Activated T-helper 1 cell treated with anti-CD3 and anti-CD28 coated beads, Interleukin-12 subunit alpha, Interleukin-12 subunit beta, Interleukin-2, Interleukin-4 antibody, amounts not matched to agents 30 ng/mL and 10 ng/mL and 1 ng/mL, durations not matched to agents 14 hours and 24 hours and 36 hours (primary cell): ENCODE measurements at places on chromosomes 1 and 21. TPM values are rescaled to one million over a fixed set of nuclear protein-coding genes. Genes with fewer than 3 reads are reported as not detected.

DNA sequence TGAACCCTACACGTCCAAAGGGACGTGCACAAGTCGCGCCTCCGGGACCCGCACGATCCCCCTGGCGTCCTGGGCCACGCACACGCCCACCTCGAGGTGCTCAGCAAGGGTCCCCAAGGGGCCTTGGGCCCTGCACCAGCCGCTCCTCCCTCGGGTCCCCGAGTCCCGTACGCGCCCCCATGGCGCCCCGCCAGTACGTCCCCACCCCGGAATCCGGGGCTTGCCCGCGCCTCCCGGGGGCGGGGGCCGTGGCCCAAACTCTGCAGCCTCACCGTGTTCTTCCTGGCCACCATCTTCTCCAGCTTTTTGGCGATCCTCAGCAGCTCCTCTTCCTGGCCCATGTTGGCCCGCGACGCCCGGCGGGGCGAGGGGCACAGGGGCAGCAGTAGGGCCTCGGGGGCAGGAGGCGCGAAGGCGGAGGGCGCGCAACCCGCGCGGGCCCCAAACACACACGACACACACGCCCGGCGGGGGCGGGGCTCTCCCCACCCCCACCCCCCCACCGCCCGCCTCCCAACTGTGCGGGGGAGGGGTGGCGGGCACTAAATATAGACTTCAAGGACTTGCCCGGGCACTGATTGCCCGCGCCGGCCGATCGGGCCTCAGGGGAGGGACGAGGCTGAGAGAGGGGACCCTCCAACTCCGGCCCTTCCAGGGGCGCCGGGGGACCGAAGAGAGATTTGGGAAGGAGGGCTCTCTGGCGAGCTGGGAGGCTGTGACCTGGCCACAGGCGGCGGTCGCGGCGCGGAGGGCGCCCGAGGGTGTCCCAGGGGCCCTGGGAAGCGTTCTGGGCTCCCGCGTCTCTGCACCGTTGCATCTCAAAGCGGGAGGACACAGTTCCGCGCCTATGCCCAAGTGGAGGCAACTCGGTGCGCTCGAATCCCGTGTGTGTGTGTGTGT is at the start of gene TCEA3:
Gene TCEA3, minus strand, starts transcription at position 456 of the 900 bp plus-strand sequence. Its CDS starts 115 bp downstream, at position 341.
- H3K27me3 ChIP-seq, result peaks cover 41% of the 10 kb centered on the region
- DNase-seq, result no peak
- no peaks in the 10 kb centered on the region for H3K36me3 ChIP-seq

DNA sequence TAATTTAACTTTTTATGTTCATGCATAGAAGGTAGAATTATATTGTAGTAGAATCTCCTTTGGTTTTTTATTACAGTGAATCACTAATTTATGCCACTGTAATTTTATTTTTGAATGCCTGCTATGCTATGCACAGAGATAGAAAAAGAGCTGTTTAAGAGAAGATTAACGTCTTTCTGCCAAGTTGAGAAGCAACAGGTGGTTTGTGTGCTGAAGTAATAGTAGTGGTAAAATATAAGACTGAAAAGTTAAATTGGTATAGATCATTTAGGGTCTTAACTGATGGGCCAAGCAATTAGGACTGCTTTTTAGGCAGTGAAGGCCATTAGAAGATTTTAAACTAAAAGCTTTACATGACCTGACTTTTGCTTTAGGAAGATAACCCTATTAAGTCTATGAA is 115.1 kb downstream of the SYT14 start:
- H3K27me3 ChIP-seq, result peaks cover 10% of the 10 kb centered on the region
- H3K36me3 ChIP-seq, result no peaks in the 10 kb centered on the region
- no peak overlapping the region for H3K4me3 ChIP-seq
- no peak for DNase-seq

DNA sequence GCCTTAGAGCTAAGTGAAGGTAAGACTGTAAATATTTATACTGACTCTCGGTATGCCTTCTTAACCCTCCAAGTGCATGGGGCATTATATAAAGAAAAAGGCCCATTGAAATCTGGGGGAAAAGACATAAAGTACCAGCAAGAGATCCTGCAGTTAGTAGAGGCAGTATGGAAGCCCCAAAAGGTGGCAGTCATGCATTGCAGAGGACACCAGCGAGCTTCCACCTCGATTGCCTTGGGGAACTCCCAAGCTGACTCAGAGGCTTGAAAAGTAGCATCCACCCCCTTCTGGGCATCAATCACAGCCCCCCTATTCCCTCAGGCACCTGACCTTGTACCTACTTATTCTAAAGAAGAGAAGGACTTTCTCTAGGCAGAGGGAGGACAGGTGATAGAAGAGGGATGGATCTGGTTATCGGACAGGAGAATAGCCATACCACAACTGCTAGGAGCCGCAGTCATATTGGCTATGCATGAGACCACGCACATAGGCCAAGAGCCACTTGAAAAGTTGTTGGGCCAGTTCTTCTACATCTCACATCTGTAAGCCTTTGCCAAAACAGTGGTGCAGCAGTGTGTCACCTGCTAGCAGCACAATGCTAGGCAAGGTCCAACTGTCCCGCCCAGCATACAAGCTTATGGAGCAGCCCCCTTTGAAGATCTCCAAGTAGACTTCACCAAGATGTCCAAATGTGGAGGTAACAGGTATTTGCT is 19.4 kb downstream of the PLA2G2F start:
- peaks cover 2% of the 10 kb centered on the region for H3K27me3 ChIP-seq
- H3K4me3 ChIP-seq, result no peak overlapping the region
- H3K4me1 ChIP-seq, result peaks cover 11% of the 10 kb centered on the region
- no peak for DNase-seq
- peaks cover 2% of the 10 kb centered on the region for H3K36me3 ChIP-seq

Gene IKBKE
- 59.8 and 64.9 TPM in 2 replicates for total RNA-seq

DNA sequence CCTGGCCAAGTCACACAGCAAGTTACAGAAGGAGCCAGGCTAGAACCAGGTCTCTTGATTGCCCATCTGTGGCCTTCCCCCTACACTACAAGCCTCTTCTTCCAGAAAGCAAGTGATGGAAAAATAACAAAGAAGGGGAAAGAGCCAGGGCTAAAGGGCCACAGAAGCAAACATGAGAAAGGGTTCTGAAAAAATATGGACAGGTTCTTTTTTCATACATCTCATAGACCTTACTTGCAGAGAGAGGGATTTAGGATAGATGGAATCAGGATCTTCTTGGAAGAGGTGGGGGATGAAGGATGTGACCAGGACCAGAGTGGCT is 3.2 kb downstream of the RHBG start:
- H3K27me3 ChIP-seq, result peaks cover 57% of the 10 kb centered on the region
- no peak overlapping the region for H3K27ac ChIP-seq
- DNase-seq, result no peak
- H3K4me3 ChIP-seq, result no peak overlapping the region

GRCh38 chr1:228793032-228793431 is 57.8 kb downstream of the RHOU start:
- no peak overlapping the region for H3K27ac ChIP-seq
- H3K4me3 ChIP-seq, result no peak overlapping the region
- peaks cover 27% of the 10 kb centered on the region for H3K4me1 ChIP-seq
- peak; percentile 38 for DNase-seq
- H3K27me3 ChIP-seq, result no peaks in the 10 kb centered on the region

Gene ADAMTSL4
- total RNA-seq, result 1.2 and 1.3 TPM in 2 replicates

Gene IGSF3
- 1.7 TPM in 2 replicates for total RNA-seq

- H3K27me3 ChIP-seq, result peaks cover 5% of the 10 kb centered on the region
- DNase-seq, result no peak
- H3K36me3 ChIP-seq, result no peaks in the 10 kb centered on the region
- no peaks in the 10 kb centered on the region for H3K4me1 ChIP-seq
Observed at GRCh38 chr1:22612671-22613571, 23.5 kb upstream of the C1QA start.

DNA sequence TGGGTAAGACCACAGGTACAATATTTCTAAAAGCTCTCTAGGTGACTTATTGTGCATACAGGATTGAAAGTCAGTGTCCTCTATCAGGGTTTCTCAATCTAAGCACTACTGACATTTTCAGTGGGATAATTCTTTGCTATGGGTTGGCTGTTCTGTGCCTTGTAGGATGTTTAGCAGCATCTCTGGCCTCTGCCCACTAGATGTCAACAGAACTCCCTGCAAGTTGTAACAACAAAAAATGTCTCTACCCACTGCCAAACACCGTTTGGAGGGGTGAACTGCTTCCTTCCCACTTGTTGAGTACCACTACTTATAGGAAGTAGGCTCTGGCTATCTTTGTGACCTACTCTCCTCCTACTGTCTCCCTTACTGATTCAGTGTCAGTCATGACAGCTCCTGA is 90.1 kb upstream of the ZRANB2 start:
- H3K27me3 ChIP-seq, result no peaks in the 10 kb centered on the region
- no peak overlapping the region for H3K27ac ChIP-seq
- no peak overlapping the region for H3K4me3 ChIP-seq
- H3K36me3 ChIP-seq, result no peaks in the 10 kb centered on the region

Gene KCTD3
- 4.7 and 5.5 TPM in 2 replicates for total RNA-seq

DNA sequence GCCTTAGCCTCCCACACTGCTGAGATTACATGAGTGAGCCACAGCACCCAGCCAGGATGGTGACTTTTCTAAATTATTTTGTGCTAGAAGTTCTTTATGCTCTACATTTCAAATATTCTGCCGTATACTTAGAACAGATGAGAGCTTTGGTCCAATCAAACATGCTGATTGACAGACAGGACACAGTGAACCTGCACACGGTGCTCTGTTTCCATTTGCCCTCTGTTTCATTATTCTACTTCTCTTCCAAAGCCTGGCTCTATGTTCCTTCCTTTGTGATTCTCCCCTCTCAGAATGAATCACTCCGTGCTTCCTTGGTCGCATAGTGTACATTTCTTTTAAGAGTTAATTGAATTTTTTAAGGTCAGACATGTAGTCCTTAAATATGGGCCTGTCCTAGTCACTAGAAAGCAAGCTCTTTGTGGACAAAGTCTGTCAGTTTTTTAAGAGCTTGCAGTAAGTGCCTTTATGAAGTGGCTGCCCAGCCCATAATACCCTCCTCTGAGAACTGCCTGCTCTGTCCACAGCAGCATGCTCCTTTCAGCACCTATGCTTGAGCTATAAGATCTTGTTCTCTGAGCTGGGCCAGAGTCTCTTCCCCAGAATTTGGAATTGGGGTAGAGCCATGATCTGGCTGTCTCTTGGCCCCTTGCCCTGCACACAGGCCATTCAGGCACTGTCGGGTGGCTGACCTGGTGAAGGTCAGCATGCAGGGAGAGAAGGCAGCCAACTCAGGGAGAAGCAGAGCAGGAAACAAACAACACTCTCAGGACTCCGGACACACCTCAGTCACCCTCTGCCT is 66.8 kb upstream of the SLC44A3 start:
- H3K27ac ChIP-seq, result no peak overlapping the region
- H3K27me3 ChIP-seq, result peaks cover 1% of the 10 kb centered on the region
- peaks cover 9% of the 10 kb centered on the region for H3K4me1 ChIP-seq

DNA sequence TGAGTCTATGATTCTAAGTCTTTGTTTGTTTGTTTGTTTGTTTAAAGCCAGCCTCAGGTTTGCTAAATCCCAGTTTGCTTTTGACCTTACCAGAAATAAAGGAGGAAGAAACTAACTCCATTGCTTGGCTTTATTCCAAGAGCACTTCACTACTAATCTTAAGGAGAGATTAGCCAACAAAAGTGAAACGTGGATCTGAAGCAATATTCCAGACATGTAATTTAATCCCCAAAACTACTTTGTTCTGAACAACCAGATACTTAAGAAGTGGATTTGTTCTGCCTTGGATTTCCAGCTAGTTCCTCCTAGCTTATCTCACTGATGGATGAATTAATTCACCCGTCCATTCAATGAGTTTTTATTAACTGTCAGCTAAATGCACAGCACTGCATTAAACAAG is 15.9 kb upstream of the CEP350 start:
- no peak overlapping the region for H3K4me3 ChIP-seq
- H3K27ac ChIP-seq, result no peak overlapping the region
- DNase-seq, result no peak
- H3K36me3 ChIP-seq, result no peaks in the 10 kb centered on the region

DNA sequence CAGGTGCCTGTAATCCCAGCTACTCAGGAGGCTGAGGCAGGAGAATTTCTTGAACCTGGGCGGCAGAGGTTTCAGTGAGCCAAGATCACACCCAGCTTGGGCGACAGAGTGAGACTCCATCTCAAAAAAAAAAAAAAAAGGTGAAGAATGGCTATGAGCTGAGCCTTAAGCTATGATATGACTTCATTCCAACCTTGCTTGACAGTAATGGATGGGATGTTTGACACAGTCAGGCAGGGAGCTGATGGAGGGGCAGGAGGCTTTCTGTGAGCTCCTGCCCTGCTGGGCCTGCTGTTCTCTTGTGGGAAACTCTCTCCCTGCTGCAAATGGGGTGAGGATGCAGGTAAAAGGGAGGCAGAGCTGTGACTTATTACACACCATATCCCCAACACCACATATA is 27.6 kb downstream of the NCF2 start:
- H3K36me3 ChIP-seq, result peaks cover 27% of the 10 kb centered on the region
- no peak overlapping the region for H3K27ac ChIP-seq
- peaks cover 7% of the 10 kb centered on the region for H3K4me1 ChIP-seq
- no peaks in the 10 kb centered on the region for H3K27me3 ChIP-seq
- H3K4me3 ChIP-seq, result no peak overlapping the region

Gene TTC22
- total RNA-seq, result 2.2 and 2.3 TPM in 2 replicates

- no peaks in the 10 kb centered on the region for H3K36me3 ChIP-seq
- no peak overlapping the region for H3K27ac ChIP-seq
- H3K27me3 ChIP-seq, result peaks cover 38% of the 10 kb centered on the region
- H3K4me3 ChIP-seq, result no peak overlapping the region
Observed at GRCh38 chr1:165793951-165794350, 25.3 kb upstream of the TMCO1 start.

DNA sequence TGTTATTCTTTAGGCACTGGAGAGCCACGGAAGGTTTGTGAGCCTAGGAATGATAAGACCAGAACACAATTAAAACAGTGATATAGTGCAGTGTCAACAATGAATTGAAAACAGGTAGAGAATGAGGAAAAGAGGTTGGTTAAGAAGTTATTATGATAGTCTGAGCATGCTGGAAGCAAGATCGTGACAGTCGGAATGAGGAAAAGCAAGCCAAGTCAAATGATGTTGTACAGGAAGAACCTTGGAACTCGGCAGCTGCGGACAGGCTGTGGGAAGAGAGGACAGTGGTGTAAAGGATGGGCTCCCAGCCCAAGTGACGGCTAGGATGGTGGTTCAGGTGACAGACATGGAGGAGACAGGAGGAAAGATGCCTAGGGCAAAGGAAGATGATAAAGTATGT is 25.6 kb downstream of the MTARC1 start:
- no peak overlapping the region for H3K27ac ChIP-seq
- H3K4me1 ChIP-seq, result peaks cover 9% of the 10 kb centered on the region
- H3K4me3 ChIP-seq, result no peak overlapping the region
- H3K36me3 ChIP-seq, result no peaks in the 10 kb centered on the region
- no peak for DNase-seq

GRCh38 chr1:212158912-212159796 is 123.6 kb downstream of the DTL start:
- no peak overlapping the region for H3K4me3 ChIP-seq
- H3K36me3 ChIP-seq, result peaks cover 4% of the 10 kb centered on the region
- H3K27ac ChIP-seq, result peak overlapping the region; percentile 80

GRCh38 chr1:18629659-18630510 is 761 bp upstream of the PAX7 start:
- peaks cover 10% of the 10 kb centered on the region for H3K36me3 ChIP-seq
- H3K4me3 ChIP-seq, result no peak overlapping the region
- no peak for DNase-seq
- peak overlapping the region; percentile 65 for H3K27ac ChIP-seq
- peaks cover 76% of the 10 kb centered on the region for H3K27me3 ChIP-seq
- no peaks in the 10 kb centered on the region for H3K4me1 ChIP-seq
